Adrenal gland (tissue), 19 donors: ENCODE measurements at places on chromosomes 5 and 9. TPM values are rescaled to one million over a fixed set of nuclear protein-coding genes. Genes with fewer than 3 reads are reported as not detected.
A peak's percentile ranks its signal among the peaks of the same experiment; 100 is the strongest.

CARTPT gene
- total RNA-seq: 1.8 TPM

DNA sequence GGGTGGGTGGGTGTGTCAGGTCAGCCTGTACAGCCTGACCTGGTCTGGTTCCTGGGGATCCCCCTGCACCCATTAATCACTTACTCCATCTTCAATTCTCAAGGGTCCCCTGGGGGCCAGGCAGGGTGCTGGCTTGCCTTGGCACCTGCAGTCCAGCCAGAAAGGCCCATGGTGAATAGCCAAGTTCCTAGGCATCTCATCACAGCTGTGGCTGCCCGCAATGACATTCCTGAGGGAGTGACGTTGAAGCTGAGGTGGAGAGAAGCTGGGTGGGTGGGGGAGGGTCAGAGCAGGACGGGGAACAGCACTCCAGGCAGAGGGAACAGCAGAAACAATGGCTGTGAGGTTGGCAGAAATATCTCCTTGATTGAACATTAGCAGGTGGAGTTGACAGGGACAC lies 10.6 kb downstream of the HMCN2 start:
- no peaks in the 10 kb centered on the region for H3K4me1 ChIP-seq
- H3K36me3 ChIP-seq: no peaks in the 10 kb centered on the region
- H3K4me3 ChIP-seq: no peak overlapping the region
- H3K27ac ChIP-seq: no peak overlapping the region

DNA sequence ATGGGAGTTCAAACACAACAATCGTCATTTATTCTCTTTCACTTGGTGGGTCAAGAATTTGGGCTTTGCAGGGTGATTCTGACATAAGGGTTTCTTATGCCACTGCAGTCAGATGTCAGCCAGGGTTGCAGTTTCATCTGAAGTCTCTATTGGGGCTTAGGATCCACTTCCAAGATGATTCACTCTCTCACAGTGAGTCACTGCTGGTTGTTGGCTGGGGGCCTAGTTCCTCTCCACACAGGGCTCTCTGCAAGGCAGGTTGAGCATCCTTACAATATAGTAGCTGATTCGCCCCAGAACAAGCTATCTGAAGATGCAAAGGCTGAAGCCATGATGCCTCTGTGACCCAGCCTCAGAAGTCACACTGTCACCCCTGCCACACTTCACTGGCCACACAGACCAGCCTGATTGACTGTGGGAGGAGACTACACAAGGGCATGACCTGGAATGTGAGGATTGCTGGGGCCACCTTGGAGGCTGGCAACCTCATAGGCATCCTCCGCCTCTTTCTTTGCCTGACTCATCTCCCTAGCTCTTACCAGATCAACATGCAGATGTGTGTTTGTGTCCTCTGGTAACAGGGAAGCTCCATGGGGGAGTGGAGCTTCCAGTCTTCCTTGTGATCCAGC lies 4.5 kb upstream of the CARD19 start:
- peaks cover 26% of the 10 kb centered on the region for H3K4me1 ChIP-seq
- no peaks in the 10 kb centered on the region for H3K27me3 ChIP-seq
- DNase-seq: peak; percentile 75
- no peak overlapping the region for H3K27ac ChIP-seq

DNA sequence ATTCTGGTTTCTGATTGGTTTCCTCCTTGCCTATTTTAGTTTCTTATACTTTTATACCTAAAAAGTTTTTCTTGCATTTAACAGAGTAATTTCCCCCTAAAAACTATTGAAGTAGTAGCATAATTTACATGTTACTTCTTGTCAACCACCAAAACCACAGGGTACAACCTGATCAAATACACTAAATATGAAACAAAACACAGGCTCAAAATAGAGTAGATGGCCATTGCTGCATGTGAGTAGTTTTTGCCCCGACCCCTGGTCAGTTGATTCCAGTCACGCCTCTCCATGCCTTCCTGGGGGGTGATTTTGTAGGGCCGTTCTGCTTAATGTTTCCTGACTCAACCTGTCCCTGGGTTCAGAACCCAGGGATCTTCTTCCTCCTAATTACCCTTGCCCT lies 101.8 kb downstream of the TLE4 start:
- H3K4me3 ChIP-seq: no peak overlapping the region

RUSC2 gene
- 33.0 TPM for total RNA-seq

IL5 gene
- total RNA-seq: not detected

- no peak overlapping the region for H3K4me3 ChIP-seq
- H3K27me3 ChIP-seq: no peaks in the 10 kb centered on the region
- H3K4me1 ChIP-seq: no peaks in the 10 kb centered on the region
- DNase-seq: peak; percentile 43
- H3K27ac ChIP-seq: no peak overlapping the region
These were observed 7.1 kb downstream of the NFX1 start for GRCh38 chr9:33297432-33297831.

- H3K27me3 ChIP-seq: no peaks in the 10 kb centered on the region
- peak; percentile 82 for DNase-seq
- H3K4me1 ChIP-seq: peaks cover 96% of the 10 kb centered on the region
These were observed 13.8 kb downstream of the GSN start for GRCh38 chr9:121281614-121282276.

SH3PXD2B gene
- total RNA-seq: 111 TPM

GRCh38 chr5:3741374-3741770 lies 145.7 kb downstream of the IRX1 start:
- no peak overlapping the region for H3K27ac ChIP-seq
- no peaks in the 10 kb centered on the region for H3K4me1 ChIP-seq
- no peaks in the 10 kb centered on the region for H3K36me3 ChIP-seq
- H3K27me3 ChIP-seq: no peaks in the 10 kb centered on the region
- no peak overlapping the region for H3K4me3 ChIP-seq

DNA sequence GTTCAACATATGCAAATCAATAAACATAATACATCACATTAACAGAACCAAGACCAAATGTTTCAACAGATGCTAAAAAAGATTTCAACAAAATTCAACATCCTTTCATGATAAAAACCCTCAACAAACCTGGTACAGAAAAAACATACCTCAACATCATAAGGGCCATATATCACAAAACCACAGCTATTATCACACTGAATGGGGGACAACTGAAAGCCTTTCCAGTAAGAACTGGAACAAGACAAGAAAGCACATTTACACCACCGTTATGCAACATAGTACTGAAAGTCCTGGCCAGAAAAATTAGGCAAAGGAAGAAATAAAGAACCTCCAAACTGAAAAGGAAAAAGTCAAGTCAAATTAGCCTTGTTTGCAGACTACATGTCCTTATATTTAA lies 93.6 kb downstream of the DTWD2 start:
- no peak overlapping the region for H3K27ac ChIP-seq
- no peak overlapping the region for H3K4me3 ChIP-seq
- no peak for DNase-seq
- H3K4me1 ChIP-seq: no peaks in the 10 kb centered on the region
- no peaks in the 10 kb centered on the region for H3K27me3 ChIP-seq
- H3K36me3 ChIP-seq: no peaks in the 10 kb centered on the region

DNA sequence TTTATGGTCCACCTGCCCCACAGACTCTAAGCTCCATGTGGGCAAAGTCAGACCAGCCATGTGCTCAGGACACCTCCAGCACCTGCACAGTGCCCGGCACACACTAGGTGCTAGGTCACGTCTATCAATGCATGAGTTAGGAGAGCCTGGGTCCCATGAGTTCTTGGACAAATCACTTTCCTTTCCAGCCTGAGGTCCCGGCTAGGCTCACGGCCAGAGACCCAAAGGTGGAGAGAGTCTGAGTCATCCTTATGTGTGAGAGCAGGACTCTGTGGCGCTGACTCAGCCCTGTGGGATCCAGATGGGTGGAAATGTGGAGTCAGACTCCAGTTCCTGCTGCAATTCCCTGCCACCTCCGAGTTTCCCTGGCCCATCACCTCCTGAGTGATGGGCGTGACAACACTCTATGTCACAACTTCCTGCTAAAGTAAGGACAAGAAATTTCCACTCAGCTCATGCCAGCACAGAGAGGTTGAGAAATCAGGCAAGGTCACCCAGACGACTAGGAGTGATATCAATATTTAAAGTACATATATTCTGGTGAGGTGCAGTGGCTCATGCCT lies 2.5 kb upstream of the ST6GALNAC4 start:
- no peak overlapping the region for H3K4me3 ChIP-seq
- H3K4me1 ChIP-seq: peaks cover 56% of the 10 kb centered on the region
- DNase-seq: peak; percentile 99
- H3K36me3 ChIP-seq: no peaks in the 10 kb centered on the region

WDR38 gene
- not detected for total RNA-seq

- H3K27ac ChIP-seq: no peak overlapping the region
- H3K36me3 ChIP-seq: no peaks in the 10 kb centered on the region
- H3K4me3 ChIP-seq: no peak overlapping the region
- H3K27me3 ChIP-seq: no peaks in the 10 kb centered on the region
- DNase-seq: no peak
These were observed 42.7 kb upstream of the PPP2R2B start for GRCh38 chr5:146921225-146921624.

DNA sequence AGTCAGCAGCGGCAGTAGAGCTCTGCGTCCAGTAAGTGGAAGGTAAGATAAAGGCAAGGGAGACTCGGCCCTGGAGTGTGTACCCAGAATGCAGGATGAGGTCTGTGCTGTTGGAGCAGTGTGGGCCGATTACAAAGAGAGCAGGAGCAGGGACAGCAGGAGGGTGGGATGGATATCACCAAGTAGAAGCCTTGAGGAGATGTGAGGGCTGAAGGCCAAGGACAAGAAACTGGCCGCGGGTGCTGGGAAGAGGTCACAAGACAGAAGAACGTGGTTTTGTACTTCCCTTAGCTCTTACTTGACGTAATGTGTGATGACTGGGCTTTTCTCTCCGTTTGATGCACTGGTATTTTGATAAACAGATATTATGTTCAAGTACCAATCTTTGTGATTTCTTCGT lies 43.7 kb downstream of the OR2V1 start:
- H3K27me3 ChIP-seq: no peaks in the 10 kb centered on the region
- H3K36me3 ChIP-seq: no peaks in the 10 kb centered on the region
- no peaks in the 10 kb centered on the region for H3K4me1 ChIP-seq
- DNase-seq: no peak

- no peak overlapping the region for H3K27ac ChIP-seq
- H3K27me3 ChIP-seq: no peaks in the 10 kb centered on the region
- H3K4me1 ChIP-seq: peaks cover 4% of the 10 kb centered on the region
- peaks cover 59% of the 10 kb centered on the region for H3K36me3 ChIP-seq
- H3K4me3 ChIP-seq: no peak overlapping the region
These were observed 18.0 kb downstream of the NCBP1 start for GRCh38 chr9:97651646-97652045.

DNA sequence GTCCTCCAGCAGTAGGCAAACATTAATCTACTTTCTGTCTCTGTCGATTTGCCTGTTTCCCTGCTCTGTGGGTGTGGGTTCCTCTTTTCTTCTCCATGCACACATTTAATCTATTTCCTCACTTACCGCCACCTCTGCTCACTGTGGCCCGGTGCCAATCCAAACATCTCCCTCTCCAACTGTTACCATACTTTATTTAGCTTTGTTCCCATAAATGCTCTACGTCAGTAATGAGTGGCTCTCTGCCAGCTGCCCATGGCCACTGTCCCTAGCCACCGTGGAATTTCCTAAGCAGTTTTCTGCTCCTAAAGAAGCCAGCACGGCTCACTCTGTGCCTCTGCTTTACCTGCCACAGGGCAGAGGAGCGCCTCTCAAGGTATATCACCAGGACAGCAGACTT lies 19.5 kb upstream of the GOLPH3 start:
- no peaks in the 10 kb centered on the region for H3K27me3 ChIP-seq
- no peaks in the 10 kb centered on the region for H3K36me3 ChIP-seq

DNA sequence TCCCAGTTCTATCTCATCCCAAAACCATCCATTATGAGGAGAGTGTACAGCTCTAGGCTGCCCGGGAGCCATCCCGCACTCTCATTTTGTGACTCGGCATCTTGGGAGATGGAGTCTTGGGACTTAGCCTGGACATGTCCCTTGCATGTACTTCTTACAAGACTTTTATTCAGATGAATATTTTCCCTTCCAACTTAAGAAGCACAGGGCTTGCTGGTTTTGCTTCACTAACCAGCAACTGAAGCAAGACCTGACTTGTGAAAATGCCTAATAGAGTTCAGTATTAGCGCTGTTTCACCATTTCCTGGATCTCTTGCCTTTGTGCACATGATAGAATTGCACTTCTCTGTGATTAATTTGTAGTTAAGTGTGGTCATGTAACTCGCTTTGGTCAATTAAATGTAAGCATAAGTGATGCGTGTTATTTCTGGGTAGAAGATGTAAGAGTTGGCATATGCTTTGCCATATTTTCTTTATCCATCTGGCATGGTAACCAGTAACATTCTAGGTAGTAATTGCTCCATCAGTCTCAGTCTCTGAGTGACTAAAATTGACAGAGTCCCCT lies 55.8 kb downstream of the PDCD1LG2 start:
- H3K4me3 ChIP-seq: no peak overlapping the region
- H3K27me3 ChIP-seq: no peaks in the 10 kb centered on the region
- DNase-seq: no peak
- no peaks in the 10 kb centered on the region for H3K4me1 ChIP-seq

SLC46A2 gene
- not detected for total RNA-seq

DNA sequence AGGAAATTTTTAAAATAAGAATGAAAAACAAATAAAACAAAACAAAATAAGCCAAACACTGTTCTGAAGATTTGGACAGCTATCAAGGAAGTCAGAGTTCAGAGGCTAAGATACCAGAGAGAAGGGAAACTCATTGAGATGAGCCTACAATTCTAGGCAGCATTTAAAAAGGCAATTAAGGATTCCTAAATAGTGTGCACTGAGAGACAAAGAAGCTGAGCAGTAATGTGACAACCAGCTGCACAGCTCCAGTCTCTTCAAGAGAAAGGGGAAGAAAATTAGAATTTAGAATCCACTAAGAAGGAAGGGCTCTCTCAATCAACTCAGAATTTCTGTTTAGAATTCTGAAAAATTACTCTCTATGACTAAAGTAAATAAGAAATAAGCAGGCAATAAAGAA lies 246.7 kb upstream of the COX7C start:
- H3K36me3 ChIP-seq: no peaks in the 10 kb centered on the region
- H3K4me3 ChIP-seq: no peak overlapping the region
- no peaks in the 10 kb centered on the region for H3K4me1 ChIP-seq
- no peak overlapping the region for H3K27ac ChIP-seq
- H3K27me3 ChIP-seq: no peaks in the 10 kb centered on the region

CTXN3 gene
- total RNA-seq: not detected
